NCI-H1048 (cell line): ENCODE measurements at places on chromosomes 2 and 18.

DNA sequence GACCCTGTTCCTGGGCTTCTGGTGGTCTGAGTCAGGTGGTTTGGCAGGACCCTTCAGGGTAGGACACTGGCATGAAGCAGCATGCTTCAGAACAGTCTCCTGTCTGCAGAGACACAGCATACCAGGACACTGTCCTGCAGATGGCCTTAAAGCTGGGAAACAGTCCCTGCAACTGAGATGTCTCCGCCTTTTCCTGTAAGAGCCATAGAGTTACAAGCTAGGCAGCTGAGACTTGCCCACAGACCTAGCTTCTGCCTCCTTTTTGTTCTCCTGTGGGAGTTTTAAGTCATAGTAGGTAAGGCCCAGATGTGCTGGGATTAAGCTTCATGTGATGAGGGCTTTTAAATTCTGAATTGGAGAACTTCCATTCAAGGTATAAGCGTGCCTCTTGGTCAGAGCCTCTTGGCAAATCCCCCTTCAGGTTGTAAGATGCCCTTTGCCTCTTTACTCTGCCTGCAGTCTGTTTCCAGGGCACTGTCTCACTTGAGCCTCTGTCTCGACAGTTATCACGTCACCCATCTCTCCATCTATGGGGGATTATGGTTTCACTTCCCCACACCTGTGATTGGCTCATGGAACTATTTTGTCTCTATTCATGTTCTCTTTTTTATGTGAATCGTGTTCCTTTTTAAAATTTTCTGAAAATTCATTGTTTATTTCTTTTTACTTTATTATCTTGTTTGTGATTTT is 51.8 kb downstream of the COA5 start:
- DNase-seq: no peak

GRCh38 chr2:27379383-27379835 is 1.1 kb downstream of the ZNF513 start:
- DNase-seq: no peak

DNA sequence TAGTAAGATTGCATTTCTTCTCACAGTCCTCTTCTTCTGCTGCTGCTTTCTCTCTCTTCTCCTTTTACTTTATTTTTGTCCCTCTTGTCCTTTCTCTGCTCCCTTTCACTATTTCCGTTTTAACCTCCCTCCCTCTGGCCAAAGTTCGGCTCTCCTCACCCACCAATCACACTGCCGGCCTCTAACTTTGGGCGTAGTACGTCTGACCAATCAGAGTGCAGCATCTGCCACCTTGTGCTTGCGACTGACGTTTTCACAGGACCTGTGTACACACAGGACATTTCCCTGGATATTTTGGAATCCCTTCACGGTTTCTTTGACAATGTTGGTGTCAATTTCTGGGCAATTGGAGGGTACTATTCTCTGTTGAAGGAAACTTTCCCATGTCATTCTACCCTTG is 22.6 kb upstream of the ICOS start:
- no peak for DNase-seq

DNA sequence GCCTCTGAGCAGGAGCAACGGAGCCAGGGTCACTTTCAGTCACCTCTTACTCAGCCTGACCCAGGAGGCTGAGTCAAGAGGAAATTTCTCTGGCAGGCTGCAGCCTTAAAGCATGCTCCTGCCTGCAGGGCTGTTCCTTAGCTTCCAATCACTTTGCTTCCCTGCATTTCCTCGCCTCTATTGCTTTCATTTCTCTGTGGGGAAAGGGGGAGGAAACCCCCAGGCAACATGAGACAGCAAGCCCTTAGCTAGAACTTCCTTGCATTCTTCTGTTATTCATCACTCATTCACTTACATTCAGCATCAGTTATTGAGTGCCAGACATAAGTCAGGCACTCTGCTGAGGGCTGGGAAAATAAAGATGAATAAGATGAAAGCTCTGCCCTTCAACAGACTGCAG is 13.0 kb downstream of the XDH start:
- DNase-seq: no peak

DNA sequence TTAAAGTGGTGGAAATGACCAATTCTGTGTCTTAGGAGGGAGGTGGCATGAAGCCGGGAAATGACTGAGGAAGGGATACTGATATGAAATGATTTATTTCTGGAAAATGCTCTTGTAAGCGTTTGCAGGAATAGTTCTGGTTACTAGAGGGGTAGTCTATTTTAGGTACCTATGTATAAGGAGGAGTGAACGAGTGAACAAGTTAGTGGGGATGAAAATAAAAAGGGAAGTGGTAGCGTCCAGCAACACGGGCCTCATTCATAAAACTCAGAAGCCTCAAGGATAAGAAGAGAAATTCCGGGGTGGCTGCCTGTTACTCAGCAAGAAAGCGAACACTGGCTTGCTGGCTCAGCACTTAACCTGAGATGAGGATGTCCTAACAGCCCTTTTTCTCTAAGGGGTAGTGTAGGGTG is 303.3 kb downstream of the NCKAP5 start:
- no peak for DNase-seq

GRCh38 chr2:1455466-1455865 is 42.2 kb downstream of the TPO start:
- DNase-seq: no peak

GRCh38 chr2:120938045-120938771 is 202.5 kb downstream of the GLI2 start:
- no peak for DNase-seq

GRCh38 chr2:238717084-238717483 is 130.8 kb upstream of the TWIST2 start:
- DNase-seq: no peak

DNA sequence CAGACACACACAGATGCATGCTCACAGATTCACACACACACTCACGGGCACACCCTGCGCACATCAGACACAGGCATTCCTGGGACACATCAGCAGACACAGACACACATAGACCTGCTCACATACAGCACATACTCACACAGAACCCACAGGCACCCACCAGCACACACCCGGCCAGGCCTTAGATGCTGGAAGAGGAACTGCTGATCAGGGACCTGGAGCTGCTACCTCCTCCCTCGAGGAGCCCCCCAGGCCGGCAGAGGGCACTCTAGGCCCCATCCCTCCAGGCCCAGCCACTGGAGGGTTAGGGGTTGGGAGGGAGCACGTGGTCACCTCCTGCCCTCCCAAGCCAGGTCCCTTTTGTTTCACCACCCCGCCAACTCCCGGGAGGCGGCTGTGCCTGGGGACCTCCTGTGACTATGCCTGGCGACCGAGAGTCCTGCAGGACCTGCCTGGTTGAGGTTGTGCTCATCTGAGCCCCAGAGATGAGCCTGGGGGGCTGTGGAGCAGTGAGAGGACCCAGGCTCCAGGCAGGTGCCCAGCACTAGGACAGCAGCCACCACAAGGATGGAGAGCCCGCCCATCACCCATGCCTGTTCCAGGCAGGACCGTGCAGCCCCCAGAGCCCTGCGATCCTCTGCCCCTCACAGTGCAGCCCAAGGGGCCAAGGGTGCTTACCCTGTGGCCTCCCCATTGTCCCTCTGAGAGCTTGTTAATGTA is 21.0 kb upstream of the PTMA start:
- no peak for DNase-seq

- DNase-seq: no peak
Observed at GRCh38 chr2:65691816-65692215, 259.4 kb upstream of the SPRED2 start.

DNA sequence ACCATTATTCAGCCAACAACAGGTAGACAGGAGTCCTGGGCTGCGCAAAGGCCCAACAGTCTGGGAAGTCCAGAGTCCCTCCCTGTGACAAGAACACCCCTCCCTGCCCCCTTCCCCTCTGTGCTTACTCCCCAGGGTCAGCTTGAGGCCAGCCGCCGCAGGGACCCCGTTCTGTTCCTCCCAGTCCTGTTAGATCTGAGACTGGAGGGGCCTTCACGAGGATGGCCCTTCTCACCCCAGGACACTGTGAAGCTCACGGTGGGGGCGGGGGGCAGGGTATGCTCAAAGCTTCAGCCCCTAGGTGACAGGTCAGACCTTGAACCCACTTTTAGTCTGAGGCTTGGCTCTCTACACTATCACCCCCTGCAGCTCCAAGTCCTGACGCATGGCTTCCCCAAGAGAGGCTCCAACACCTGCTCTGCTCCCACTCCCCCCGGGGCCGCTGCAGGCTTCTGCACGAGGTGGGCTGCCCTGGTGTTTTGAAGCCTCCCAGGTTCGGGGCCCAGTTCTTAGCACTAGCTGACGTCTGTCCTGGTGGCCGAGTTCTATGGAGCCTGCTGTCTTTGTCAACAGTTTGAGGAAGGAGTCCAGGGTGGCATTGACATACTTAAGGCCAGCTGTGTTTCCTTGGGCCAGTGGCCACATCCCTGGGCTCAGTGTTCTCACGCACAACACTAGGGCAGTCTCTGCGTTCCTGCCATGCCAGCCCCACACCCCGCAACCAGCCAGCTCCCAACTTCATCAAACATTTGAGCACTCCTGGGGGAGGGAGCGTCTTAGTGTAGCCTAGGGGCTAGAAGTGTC is 37.2 kb upstream of the HPCAL1 start:
- DNase-seq: no peak

DNA sequence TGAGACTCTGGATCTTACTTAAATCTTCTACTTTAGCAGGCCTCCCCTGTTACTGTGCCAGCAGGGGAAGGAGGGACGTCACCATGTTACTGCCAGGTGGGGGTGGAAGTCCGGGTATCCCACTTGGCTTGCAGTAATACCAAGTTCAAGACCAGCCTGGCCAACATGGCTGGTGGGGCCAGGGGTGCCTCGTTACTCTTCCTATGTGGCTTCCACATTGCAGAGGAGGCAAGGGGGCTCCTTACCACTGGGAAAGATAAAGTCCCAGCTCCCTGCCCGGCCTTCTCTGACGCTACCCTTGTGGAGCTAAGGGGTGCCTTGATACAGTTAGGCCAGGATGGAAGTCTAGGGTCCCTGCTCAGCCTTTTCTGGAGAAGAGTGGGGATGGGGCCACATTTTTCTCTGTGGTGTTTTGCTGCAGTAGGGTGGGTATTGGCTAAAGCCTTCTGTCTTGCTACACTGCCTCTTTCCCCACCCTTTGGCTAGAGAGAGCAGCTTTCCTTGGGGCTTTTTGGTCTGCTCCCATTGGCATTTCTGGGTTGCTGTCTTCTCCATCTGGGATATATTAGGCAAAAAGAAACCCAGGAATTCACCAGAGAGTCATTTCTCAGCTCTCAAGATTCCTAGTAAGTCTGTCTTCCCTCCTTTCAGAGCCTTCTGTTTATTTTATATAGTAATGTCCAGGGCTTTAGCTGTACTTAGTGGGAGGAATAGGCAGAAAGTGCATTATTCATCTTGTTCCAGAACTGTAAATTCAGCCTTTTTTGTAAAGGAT is 21.9 kb downstream of the ELMOD3 start:
- no peak for DNase-seq

DNA sequence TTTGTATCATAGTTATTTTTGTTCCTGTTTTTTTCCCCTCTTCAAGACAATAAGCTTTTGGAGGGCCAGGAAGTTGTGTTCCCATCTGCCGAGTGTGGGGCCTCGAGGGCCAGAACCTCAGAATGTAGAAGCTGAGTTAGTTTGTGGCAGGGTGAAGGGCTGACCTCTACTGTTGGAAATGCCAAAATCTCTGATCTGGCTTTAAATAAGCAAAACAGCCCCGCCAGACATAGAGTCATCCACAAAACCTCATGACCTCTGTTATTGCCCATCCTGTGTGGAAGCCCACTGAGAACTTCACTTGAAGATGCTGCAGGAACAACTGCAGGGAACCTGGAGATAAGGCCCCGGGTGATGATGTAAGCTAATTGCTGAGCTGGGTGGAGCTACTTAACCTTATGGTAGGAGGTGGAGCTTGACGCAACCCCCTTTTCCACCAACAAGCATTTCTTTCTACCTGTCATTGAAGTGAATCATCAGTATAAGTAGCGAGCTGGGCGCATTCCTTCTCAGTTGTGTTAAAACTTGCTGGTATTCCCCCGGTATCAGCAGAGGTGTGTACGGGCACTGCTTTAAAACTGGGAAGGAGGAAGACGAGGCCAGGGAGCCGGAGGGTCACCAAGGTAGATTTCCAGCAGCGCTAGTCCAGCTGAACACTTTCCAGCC is 177.2 kb downstream of the NEDD4L start:
- no peak for DNase-seq

DNA sequence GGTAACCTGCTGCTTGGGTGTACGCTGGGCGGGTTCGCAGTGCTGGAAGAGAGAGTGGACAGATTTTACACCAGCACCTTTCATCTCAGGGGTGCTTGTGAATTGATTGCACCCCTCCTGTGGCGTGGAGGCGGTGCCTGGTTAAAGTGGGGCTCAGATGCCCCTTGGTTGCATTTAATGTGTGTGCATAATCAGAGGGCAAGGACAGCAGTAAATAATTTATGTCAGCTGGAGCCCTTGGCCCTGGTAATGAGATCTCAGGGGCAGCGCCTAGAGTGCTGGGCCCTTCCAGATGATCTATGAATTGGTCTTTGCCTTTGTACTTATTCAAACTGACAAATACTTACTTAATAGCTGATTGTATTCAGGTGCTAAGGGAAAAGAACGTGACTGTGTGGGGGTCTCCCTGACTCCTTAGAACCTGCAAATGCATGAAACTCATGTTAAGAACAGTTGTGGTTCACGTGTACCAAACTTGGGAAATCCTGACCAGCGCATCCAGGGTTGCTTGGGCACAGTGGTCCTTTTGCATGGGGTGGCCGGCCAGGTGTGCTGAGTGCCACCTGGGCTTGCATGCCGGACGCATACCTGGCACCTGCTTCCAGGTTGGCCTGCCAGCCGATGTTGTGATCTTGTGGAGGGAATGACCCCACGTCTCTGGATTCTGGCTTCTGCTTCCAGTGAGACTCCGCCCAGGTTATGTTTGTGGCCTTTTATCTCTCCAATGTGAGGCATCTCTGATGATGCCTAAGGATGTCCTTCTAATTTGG is 118.5 kb downstream of the AGAP1 start:
- no peak for DNase-seq

DNA sequence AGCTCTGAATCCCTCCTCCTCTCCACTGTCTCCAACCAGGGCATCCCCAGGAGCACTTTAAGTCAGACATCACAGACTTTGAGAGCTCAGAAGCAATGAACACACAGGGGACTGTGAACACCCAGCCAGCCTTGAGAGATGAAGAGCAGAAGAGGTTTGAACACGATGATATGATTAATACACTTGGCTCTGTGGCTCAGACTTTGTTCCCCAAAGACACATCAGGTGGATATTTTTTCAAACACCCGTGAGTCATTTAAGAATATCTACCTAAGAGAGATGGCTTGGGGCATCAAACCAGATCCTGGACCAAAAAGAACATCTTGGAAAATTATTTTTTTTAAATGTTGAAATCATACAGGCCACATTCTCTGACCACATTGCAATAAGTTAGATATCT is 134.9 kb upstream of the OTOS start:
- no peak for DNase-seq

GRCh38 chr2:152221839-152222238 is 46.3 kb upstream of the STAM2 start:
- DNase-seq: no peak

- no peak for DNase-seq
Observed at GRCh38 chr2:62471816-62472215, 34.2 kb downstream of the TMEM17 start.
